Calu3 (cell line): ENCODE measurements at places on chromosomes 11 and 22. TPM values are rescaled to one million over a fixed set of nuclear protein-coding genes. Genes with fewer than 3 reads are reported as not detected.

DNA sequence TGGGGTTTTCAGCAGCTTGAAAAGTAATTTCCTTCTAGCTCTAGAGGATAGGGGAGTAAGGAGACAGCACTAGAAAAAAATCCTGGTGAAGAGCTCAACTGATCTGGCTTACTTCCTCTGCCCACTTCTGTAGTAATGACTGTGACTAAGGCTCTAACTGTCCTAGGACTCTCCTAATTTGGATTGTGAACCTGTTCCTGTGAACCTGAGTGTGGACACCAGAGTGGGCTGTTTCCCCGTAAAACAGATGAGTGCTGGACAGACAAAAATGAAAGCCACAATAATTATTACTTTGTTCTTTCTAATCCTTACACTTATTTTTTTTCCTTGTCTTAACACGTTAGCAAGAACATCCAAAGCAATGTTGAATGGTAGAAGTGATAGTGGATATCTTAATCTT lies 154.1 kb downstream of the AASDHPPT start:
- no peaks in the 10 kb centered on the region for H3K36me3 ChIP-seq
- no peak for DNase-seq

GRCh38 chr22:22897091-22897490 lies 9.5 kb downstream of the IGLL5 start:
- H3K27me3 ChIP-seq = peaks cover 93% of the 10 kb centered on the region
- H3K27ac ChIP-seq = no peak overlapping the region
- no peak for DNase-seq
- H3K4me3 ChIP-seq = no peak overlapping the region

DNA sequence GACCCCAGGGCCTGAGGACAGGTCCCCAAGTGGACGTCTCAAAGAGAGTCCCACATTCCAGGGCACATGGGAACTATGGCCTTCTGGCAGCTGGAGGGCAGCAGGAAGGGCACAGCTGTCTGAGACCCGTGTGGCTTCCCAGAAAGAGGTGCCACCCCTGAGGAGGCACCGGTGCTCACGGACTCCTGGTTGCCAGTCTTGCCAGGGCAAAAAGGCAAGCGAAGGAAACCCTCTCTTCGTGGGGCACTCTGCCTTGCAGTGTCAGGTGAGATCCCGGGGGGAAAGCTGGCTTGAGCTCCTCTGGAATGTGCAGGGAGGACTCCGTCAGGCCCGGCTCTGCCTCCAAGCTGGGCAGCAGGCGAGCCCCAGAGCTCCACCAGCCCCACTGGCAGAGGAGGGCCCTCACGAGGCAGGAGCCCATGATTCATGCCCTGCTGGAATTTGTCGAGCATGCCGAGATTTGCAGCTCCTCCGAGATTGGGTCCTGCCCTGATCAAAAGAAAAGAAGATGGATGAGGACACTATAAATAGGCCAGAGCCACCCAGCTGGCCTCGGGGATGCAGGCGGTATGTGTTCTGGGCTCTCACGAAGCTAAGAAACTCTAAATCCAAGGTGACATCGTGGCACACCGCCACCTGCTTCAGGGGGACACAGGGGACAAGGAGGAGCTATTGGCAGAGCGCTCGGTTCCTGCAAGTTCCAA lies 9.9 kb upstream of the CELSR1 start:
- peak overlapping the region; percentile 29 for H3K4me3 ChIP-seq
- no peaks in the 10 kb centered on the region for H3K27me3 ChIP-seq
- peaks cover 33% of the 10 kb centered on the region for H3K4me1 ChIP-seq
- peaks cover 18% of the 10 kb centered on the region for H3K36me3 ChIP-seq

The OR52E8 gene
- not detected in 2 replicates for total RNA-seq

- no peak overlapping the region for H3K4me3 ChIP-seq
- DNase-seq = no peak
- no peaks in the 10 kb centered on the region for H3K36me3 ChIP-seq
- H3K27me3 ChIP-seq = peaks cover 42% of the 10 kb centered on the region
Observed at GRCh38 chr11:32573228-32573627, 10.4 kb upstream of the EIF3M start.

GRCh38 chr22:27720860-27721259 lies 80.7 kb downstream of the MN1 start:
- H3K4me3 ChIP-seq = no peak overlapping the region
- no peak overlapping the region for H3K27ac ChIP-seq
- H3K4me1 ChIP-seq = peaks cover 23% of the 10 kb centered on the region
- H3K27me3 ChIP-seq = no peaks in the 10 kb centered on the region

GRCh38 chr11:115197031-115197430 lies 307.2 kb downstream of the CADM1 start:
- no peak for DNase-seq
- no peak overlapping the region for H3K27ac ChIP-seq
- H3K36me3 ChIP-seq = no peaks in the 10 kb centered on the region

GRCh38 chr11:70833554-70833953 lies 418.8 kb downstream of the SHANK2 start:
- no peaks in the 10 kb centered on the region for H3K27me3 ChIP-seq
- no peak for DNase-seq
- no peak overlapping the region for H3K27ac ChIP-seq
- peaks cover 18% of the 10 kb centered on the region for H3K36me3 ChIP-seq
- no peak overlapping the region for H3K4me3 ChIP-seq
- no peaks in the 10 kb centered on the region for H3K4me1 ChIP-seq

The DEUP1 gene
- total RNA-seq = not detected in 2 replicates

- no peak overlapping the region for H3K4me3 ChIP-seq
- H3K36me3 ChIP-seq = no peaks in the 10 kb centered on the region
- H3K4me1 ChIP-seq = no peaks in the 10 kb centered on the region
- peaks cover 15% of the 10 kb centered on the region for H3K27me3 ChIP-seq
Observed at GRCh38 chr11:59429924-59430516, 3.8 kb upstream of the OR5A2 start.

The GPR83 gene
- 0.07 and 0.19 TPM in 2 replicates for total RNA-seq

The TSGA10IP gene
- total RNA-seq = not detected in 2 replicates

DNA sequence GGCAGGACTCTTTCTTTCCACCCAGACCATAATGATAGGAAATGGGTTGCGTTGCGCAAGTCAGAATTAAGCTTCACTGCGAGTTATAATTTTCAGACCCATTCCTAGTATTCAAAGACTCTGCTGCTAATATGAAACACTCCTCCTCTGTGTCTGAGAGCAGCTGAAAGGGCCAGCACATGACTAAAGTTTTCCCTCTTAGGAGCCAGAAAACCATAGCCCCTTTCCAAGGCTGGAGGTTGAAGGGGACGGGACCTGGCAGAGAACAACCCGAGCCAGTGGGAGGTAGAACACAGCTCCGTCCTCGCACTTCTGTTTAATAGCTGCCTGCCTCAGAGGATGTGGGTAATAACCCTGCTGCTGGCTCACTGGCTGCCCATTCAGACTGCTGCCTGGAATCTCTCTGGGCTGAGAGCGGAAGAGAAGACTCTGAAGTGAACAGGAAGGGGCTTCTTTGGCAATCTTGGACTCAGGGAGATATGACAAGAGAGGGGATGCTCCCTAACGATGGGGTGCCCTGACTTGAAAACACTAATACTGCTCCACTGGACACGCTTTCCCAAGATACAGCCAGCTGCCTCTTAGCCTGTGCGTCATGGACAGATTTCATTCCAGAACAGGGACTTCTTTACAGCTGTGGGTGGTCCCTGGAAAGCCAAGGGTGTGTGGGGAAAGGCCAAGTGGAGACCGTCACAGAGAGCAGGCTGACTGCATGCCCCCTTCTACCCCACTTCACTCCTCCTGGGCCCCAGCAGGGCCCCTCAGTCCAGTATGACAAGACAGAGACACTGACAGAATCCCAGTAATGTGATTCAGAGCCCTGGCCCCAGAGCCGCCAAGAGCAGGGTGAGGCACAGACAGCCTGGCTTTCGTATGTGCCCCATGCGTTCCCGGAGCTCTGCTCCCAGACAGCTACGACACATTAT lies 156.9 kb downstream of the FEZ1 start:
- no peaks in the 10 kb centered on the region for H3K4me1 ChIP-seq
- no peak overlapping the region for H3K4me3 ChIP-seq
- no peak overlapping the region for H3K27ac ChIP-seq
- peaks cover 80% of the 10 kb centered on the region for H3K27me3 ChIP-seq
- DNase-seq = no peak

DNA sequence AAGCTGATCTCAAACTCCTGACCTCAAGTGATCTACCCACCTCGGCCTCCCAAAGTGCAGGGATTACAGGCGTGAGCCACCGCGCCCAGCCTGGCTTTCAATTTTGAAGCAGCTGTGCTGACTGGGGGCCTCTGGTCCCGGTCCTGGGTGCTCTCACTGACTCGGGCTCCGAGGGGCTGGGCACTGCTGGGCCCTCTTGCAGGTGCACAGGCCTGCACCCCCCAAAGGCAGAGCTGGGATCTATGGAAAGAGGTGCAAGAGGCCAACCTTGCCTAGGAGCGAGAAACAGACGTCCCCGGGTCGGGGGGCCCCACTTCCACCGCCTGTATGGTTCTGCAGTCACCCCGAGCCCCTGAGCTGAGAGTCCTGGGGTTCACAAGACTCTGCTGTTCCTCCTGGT lies 33.2 kb downstream of the KIAA0930 start:
- H3K27ac ChIP-seq = no peak overlapping the region
- H3K36me3 ChIP-seq = peaks cover 32% of the 10 kb centered on the region
- no peak for DNase-seq
- no peaks in the 10 kb centered on the region for H3K4me1 ChIP-seq
- H3K4me3 ChIP-seq = no peak overlapping the region
- H3K27me3 ChIP-seq = no peaks in the 10 kb centered on the region

DNA sequence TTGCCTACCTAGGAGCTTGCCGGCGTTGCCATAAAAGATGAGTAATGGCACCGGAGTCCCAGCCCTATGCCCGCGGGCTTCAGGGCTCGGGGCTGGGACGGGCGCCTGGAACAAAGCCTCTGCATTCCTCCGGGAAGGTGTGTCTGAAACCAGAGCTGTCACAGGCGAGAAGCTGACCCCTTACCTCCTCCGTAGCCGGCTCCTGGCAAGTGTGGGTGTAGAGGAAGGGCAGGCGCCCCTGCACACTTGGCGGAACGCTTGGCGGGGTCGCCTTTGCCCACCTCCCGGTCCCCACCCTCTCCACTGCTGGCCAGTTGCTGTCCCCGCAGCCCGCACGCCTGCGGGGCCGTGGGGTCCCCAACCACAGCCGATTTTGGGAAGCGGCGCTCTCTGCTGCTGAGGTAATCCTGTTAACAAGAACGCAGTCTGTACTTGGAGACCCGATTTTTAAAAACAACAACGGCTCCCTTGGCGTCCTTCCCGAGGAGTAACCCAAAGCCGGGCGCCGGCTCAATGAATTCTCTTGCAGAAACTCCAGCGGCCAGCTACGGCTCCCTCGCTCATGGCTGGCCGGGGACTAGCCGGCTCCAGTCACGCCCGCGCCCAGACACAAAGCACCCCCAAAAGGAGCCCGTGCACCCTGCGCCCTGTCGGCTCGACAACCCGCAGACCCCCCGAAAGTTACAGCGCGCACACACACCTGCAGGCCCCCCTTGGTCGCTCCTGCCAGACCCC lies 89.2 kb downstream of the PLEKHA7 start:
- peak overlapping the region; percentile 87 for H3K27ac ChIP-seq
- H3K4me3 ChIP-seq = peak overlapping the region; percentile 95
- H3K27me3 ChIP-seq = no peaks in the 10 kb centered on the region
- peak; percentile 93 for DNase-seq
- peaks cover 36% of the 10 kb centered on the region for H3K36me3 ChIP-seq

DNA sequence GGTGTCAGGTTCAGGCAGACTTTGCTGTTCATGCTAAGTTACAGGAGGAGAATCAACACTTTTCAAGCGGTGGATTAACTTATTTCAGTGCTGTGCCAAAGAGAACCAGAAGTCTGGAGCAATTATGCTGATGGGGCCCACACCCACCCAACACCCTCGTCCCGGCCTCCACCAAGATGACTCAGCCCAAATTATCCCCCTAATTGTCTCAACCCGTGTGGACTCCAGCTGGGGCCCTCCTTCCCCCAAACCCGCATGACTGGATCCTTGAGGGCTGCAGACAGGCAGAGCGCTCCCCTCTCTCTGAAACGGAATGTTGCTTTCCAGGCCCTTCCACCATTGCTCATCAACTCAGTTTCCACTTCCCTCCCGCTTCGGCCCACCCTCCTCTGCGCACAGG lies 34.6 kb upstream of the MN1 start:
- no peak overlapping the region for H3K4me3 ChIP-seq
- H3K36me3 ChIP-seq = peaks cover 4% of the 10 kb centered on the region
- H3K27me3 ChIP-seq = no peaks in the 10 kb centered on the region
- no peak overlapping the region for H3K27ac ChIP-seq
- no peaks in the 10 kb centered on the region for H3K4me1 ChIP-seq

- no peak overlapping the region for H3K4me3 ChIP-seq
- no peak for DNase-seq
- peaks cover 13% of the 10 kb centered on the region for H3K4me1 ChIP-seq
- H3K36me3 ChIP-seq = no peaks in the 10 kb centered on the region
- no peaks in the 10 kb centered on the region for H3K27me3 ChIP-seq
Observed at GRCh38 chr11:22927793-22928192, 67.5 kb upstream of the CCDC179 start.

The TENM4 gene
- not detected in 2 replicates for total RNA-seq

DNA sequence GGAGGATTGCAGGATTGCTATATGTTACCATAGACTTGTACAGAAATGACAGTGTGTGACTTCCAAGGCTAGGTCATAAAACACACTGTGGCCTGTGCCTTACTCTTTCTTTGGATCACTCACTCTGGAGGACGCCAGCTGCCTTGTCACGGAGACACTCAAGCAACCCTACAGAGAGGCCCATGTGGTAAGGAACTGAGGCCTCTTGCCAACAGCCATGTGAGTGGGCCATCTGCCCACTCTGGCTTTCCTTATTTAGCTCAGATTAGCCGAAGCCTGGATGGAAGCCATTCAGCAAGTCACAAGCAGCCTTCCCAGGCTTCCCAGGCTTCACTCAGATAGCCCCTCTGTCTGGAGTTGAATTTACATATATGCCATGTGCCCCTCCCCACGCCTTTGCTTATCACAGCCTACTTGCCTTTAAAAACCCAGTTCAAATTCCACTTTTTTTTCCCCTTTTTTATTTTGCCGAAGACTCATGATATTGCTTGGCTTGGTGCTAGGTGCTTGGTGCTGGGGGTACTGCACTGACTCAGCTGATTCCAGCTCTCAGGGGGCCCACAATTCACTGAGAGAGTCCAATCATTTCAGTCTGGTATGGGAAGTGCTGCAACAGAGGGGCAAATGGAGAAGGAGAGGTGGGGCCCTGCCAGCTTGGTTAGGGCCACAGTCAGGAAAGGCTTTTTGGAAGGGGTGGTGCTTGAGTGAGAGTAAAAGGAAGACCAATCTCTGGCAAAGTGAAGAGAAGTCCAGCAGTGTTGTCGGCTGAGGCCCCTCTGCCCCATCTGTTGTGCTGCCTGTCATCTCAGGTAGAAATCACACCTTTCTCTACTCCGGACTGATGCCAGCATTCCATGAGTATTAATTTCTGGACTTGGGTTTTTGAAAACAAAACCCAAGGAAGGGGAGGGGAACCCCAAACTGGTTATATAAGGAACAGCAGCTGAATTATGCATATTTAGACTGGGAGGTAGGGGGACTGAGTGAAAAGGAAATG lies 14.5 kb upstream of the P4HA3 start:
- peaks cover 17% of the 10 kb centered on the region for H3K27me3 ChIP-seq
- no peaks in the 10 kb centered on the region for H3K36me3 ChIP-seq
- H3K4me3 ChIP-seq = no peak overlapping the region
- DNase-seq = no peak
